Karpas-422 (cell line): ENCODE measurements at places on chromosomes 11 and 22.

DNA sequence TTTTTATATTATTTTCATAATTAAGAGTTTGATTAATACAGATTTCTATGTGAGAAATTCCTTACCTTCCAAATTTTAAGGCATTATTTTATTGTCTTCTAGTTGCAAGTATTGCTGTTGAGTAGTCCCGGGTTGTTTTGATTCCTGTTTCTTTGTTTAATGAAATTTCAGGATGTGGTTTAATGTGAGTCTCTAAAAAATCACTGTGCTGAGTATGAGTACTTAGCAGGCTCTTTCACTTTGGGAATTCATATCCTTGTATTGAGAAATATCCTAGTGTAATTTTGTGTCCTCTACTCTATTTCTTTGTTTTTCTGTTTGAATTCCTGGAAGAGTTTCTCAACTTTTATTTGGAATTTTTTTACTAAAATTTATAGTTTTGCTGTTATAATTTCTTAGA lies 113.2 kb downstream of the TMEM135 start:
- no peak for DNase-seq

DNA sequence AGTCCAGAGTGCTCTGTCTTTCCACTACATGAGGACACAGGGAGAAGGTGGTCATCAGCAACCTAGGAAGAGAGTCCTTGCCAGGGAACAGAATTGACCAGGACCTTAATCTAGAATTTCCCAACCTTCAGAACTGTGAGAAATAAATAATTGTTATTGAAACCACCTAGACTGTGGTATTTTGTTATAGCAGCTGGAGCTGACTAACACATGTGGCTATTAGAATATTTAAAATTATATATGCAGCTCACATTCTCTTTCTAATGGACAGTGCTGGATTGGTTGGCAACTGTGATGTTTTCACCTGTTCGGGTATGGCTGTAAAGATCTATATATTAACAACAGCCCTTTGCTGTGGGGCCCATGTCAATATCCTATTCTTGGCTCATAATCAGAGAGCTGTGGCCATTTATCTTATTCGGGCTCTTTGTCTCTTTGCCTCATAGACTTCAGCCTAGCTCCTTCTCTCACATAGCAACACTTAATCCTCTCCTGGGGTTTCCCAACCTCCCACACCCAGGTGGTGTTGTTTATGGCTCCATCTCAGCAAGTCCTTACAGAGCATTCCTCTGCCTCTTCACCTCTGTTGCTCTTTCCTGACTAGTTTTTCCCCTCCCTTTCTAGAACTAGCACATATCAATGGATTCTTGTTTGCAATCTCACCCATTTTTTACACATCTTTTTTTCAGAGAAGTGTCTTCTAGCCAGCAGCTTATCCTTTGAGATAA lies 46.4 kb upstream of the AMOTL1 start:
- no peak for DNase-seq

DNA sequence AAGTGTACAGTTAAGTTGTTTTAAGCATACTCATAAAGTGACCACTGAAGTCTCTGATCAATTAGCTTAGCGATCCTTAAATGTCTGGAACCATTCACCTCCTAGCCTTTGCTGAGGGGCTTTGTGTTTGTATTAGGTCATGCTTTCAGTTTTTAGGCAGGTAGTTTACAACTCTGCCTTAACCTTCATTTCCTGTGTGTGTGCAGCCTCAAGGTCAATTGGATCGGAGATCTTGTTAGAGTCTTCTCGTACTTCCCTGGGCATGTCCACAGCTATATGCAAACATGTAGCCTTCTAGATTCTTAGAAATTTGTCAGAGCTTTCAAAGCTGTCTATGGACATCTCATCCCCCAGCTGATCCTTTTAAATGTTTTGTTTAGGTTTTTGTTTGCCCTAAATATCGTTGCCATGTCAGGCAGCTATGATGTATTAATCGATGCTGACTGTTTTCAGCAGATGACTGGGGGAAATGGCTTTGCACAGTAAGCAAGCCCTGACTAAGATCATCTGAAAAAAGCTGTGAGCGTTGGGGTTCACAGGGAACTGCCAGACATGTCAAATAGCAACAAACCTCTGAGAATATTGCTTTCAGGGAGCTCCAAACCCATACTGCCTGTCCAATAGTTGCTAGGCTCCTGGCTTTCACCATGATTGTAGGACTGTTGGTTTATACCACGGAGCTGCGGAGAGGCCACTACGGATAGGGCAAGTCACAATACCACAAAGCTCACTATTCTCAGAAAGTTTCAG lies 45.6 kb downstream of the GLYAT start:
- no peak for DNase-seq

GRCh38 chr22:46251816-46252380 lies 1.8 kb upstream of the CDPF1 start:
- no peak for DNase-seq

GRCh38 chr11:122363296-122363695 lies 247.3 kb upstream of the BLID start:
- DNase-seq = no peak

DNA sequence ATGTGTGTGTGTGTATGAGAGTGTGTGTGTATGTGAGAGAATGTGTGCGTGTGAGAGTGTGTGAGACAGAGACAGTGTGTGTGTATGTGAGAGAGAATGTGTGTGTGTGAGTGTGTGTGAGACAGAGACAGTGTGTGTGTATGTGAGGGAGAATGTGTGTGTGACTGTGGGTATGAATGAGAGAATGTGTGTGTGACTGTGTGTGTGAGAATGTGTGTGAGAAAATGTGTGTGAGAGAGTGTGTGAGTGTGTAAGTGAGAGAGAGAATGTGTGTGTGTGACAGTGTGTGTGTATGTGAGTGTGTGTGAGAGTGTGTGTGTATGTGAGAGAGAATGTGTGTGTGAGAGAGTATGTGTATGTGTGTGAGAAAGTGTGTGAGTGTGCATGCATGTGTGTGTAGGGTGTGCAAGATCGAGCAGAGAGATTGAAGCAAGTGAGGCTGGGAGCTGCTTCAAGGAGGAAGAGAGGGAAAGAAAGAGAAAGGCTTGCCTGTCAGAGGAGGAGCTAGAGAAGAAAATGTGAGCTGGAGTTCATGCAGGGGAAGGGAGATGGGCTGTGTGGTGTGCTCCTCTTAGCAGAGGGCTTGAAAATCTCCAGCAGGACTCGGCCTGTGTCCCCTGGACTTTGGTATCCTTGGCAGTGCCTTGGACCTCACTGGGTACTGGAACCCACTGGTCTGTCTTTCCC lies 27.7 kb upstream of the TP53I11 start:
- DNase-seq = no peak

GRCh38 chr11:121563900-121564822 lies 111.4 kb upstream of the SORL1-AS1 start:
- DNase-seq = no peak

GRCh38 chr11:74506823-74507222 lies 13.3 kb upstream of the LIPT2 start:
- no peak for DNase-seq

DNA sequence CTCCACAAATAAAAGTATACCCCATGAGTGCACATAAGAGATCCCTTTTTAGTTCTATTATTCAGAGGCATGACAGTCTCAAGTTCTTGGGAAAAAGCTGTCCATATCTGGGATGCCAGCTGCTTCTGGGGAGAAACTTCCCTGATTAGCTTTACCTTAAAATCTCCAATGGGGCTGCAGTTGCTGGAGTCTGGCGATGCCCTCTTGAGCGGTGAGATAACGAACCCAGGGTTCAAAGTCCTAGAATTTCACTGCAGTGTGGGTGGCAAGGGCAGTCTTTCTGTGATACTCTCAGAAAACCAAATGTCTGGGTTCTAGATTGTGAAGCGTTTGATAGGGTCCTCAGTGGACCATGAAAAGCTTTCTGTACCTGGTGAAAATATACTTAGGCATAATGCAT lies 7.4 kb upstream of the PRR33 start:
- DNase-seq = no peak

DNA sequence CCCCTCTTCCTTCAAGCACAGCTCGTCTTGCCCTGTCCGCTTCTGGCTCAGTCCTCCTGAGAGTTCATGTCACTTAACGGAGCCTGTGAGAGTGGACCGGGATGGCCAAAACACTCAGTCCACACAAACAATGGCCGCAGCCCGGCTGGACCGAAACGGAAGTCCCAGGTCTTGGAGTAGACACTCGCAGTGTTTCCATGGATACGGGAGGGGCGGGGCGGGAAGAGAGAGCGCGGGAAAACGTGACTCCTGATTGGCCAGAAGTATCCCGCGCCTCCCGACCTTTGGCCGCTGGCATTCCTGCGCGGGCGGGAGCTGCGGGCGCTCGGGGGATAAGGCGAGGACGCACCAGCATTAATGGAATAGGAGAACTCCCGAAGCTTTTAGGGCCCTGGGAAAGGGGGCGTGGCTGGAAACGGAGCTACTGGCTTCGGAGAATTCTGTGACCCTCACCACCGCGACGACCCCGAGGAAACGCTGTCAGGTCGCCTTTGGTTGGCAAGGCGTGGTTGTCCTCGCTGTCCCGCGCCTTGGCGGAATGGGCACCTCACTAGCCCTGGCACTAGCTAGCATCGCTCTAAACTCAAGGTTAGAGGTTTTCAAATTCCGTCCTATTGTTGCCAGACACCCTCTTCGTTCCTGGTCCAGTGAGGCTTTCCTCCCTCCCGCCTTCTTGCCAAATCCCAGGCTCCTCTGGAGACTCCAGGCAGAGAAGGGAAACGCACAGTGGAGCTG lies at the start of the genes NLRP14 and ZNF214:
TSS of gene NLRP14 (plus strand) at position 297 of the 735 bp plus-strand sequence. CDS start 18,108 bp downstream, outside the sequence.
TSS of gene ZNF214 (minus strand) at position 164 of the 735 bp plus-strand sequence. CDS start 17,511 bp downstream, outside the sequence.
- no peak for DNase-seq
